ENCODE measurements at places on chromosomes 3 and 15. TPM values are rescaled to one million over a fixed set of nuclear protein-coding genes. Genes with fewer than 3 reads are reported as not detected.
A peak's percentile ranks its signal among the peaks of the same experiment; 100 is the strongest.

DNA sequence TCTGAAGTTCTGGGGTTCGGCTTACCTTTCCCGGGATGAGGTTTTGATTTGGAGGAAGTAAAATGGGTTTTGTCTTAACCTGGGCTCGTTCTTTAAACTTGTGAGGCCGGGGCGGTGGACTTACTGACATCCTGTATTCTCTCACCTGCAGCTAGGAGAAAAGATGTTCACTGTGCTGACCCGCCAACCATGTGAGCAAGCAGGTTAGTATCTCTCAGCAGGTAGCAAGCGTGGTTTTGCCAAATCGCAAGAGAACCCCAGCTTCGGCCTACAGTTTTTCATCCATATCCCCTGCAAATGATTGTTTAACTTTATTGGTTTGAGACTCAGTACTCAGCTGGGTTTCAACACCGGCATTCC is 891 bp downstream of the ENTPD3 start:
- H3K4me3 ChIP-seq = no peak overlapping the region
- no peak for DNase-seq
- H3K27me3 ChIP-seq = peaks cover 7% of the 10 kb centered on the region
- H3K36me3 ChIP-seq = no peaks in the 10 kb centered on the region
- no peaks in the 10 kb centered on the region for H3K4me1 ChIP-seq

GRCh38 chr3:134665243-134665642 is 14.4 kb upstream of the KY start:
- H3K36me3 ChIP-seq = no peaks in the 10 kb centered on the region
- peaks cover 31% of the 10 kb centered on the region for H3K4me1 ChIP-seq
- no peaks in the 10 kb centered on the region for H3K27me3 ChIP-seq

DNA sequence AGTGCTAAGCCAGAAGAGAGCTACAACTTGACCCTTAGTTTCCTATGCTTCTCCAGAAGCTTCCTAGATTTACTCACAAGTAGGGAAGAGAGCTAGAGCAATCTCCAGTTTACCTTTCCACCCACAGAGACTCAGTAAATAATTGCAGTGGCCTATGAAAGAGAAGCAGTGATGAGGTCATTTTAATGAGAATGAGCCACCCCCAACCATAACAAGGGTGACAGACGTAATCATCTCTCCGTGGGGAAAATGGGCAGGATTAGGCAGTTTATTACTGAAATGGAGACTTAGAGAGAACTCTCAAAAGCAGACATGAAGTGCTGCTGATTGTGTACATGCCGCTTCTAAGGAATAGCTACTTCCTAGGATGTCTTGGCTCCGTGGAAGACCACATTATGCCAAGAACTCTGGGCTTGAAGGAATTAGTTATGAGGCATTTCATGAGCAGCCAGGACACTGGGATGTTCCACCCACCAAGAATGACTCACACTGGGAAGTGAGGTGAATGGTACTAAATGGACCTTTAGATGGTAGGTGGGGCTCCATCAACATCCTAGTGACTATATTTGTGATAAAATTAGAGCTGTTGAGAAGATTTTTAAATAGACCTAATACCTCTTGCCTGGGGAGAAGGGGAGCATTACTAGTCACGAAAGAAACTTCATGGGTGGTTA is 160.9 kb downstream of the EDEM1 start:
- H3K36me3 ChIP-seq = no peaks in the 10 kb centered on the region
- no peak overlapping the region for H3K4me3 ChIP-seq
- H3K27me3 ChIP-seq = no peaks in the 10 kb centered on the region
- H3K4me1 ChIP-seq = no peaks in the 10 kb centered on the region

- H3K4me3 ChIP-seq = no peak overlapping the region
- peaks cover 50% of the 10 kb centered on the region for H3K36me3 ChIP-seq
- H3K27ac ChIP-seq = no peak overlapping the region
- no peaks in the 10 kb centered on the region for H3K4me1 ChIP-seq
- DNase-seq = no peak
- H3K27me3 ChIP-seq = no peaks in the 10 kb centered on the region
Observed at GRCh38 chr15:29698030-29698701, 124.1 kb downstream of the TJP1 start.

DNA sequence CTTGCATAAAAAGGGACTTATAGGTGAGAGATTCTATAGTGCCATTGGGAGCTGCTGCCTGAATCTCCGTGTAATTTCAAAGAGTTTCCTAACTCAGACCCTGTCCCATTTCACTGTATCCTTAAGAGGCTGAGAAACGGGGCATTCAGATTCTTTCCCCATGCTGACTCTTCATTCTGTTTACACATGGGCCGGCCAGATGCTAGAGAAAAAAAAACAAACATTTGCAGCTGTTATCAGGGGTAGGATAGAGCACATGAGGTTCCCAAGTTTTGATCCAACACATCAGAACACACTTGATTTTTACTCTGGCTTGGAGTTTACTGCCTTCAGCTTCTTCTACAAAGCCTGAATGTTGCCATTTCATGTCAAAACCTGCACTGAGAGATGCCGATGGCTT is 215.9 kb upstream of the TPRG1 start:
- no peak for DNase-seq
- H3K27ac ChIP-seq = peak overlapping the region; percentile 21
- H3K4me3 ChIP-seq = no peak overlapping the region
- H3K27me3 ChIP-seq = no peaks in the 10 kb centered on the region

DNA sequence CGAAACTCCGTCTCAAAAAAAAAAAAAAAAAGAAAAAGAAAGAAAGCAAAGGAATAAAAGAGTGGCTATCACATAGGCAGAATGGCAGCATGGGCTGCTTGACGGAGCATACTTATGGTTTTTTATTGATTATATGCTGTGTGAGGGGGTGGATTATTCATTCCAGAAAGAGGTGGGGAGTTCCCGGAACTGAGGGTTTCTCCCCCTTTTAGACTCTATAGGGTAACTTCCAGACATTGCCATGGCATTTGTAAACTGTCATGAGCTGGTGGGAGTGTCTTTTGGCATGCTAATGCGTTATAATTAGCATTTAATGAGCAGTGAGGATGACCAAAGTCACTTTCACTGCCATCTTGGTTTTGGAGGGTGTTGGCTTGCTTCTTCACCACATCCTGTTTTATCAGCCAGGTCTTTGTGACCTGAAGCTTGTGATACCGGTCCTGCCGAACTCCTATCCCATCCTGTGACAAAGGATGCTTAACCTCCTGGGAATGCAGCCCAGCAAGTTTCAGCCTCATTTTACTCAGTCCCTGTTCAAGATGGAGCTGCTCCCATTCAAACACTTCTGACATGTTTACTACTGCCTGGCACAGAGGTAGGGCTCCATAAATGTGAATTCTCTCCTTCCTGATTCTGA is 15.8 kb upstream of the ABHD17C start:
- DNase-seq = no peak
- no peak overlapping the region for H3K27ac ChIP-seq
- H3K27me3 ChIP-seq = peaks cover 23% of the 10 kb centered on the region
- no peaks in the 10 kb centered on the region for H3K36me3 ChIP-seq
- H3K4me1 ChIP-seq = no peaks in the 10 kb centered on the region
- no peak overlapping the region for H3K4me3 ChIP-seq

- H3K27ac ChIP-seq = no peak overlapping the region
- H3K27me3 ChIP-seq = no peaks in the 10 kb centered on the region
- H3K4me3 ChIP-seq = no peak overlapping the region
- no peak for DNase-seq
- H3K36me3 ChIP-seq = no peaks in the 10 kb centered on the region
Observed at GRCh38 chr3:135034291-135034768, 239.3 kb downstream of the EPHB1 start.

DNA sequence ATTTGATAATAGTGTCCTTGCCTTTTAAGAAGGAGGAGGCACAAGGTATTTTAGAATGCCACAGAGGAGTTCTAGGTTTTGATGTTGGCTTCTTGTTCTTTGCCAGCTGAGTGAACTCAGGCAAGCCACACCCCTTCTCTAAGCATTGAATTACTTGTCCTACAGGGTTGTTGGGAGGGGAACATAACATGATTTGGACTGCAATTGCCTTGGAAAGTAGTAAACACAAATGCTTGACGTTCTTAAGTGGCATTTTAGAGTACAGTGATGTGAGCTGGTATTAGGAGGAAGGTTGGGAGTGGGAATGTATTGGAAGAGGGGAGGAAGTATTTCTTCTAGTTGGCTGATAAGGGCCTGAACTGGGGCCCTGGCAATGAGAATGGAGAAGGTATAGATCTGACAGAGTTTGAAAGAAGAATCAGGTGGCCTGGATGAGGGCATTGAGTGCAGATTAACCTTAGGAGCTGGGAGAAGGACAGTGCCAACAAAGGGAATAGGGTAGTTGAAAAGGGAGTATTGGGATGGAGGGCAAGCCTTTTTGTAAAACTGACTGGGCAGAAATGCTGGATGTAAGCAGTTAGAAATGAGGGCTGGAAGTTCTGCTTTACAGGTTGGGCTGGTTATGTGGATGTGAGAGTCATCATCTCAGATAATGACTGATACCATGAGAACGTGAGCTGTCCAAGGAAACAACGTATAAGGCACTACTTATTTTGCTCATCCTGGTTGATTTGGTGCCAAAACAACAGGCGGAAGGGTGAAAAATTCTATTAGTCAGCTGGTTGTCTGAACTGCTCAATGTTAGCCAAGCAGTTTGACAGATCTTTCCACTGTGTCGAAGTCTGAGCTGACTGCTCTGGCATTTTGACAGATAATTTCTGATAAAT is 16.7 kb downstream of the KAT2B start:
- peak overlapping the region; percentile 84 for H3K27ac ChIP-seq
- no peak for DNase-seq
- no peaks in the 10 kb centered on the region for H3K27me3 ChIP-seq
- no peak overlapping the region for H3K4me3 ChIP-seq
- H3K4me1 ChIP-seq = peaks cover 55% of the 10 kb centered on the region
- H3K36me3 ChIP-seq = no peaks in the 10 kb centered on the region

GRCh38 chr3:154227531-154227930 is 96.8 kb downstream of the DHX36 start:
- no peak overlapping the region for H3K4me3 ChIP-seq
- no peaks in the 10 kb centered on the region for H3K27me3 ChIP-seq
- no peaks in the 10 kb centered on the region for H3K36me3 ChIP-seq
- H3K27ac ChIP-seq = no peak overlapping the region

- DNase-seq = peak; percentile 37
- no peaks in the 10 kb centered on the region for H3K27me3 ChIP-seq
- no peaks in the 10 kb centered on the region for H3K36me3 ChIP-seq
Observed at GRCh38 chr15:78840661-78841375, 29.6 kb upstream of the ADAMTS7 start.

DNA sequence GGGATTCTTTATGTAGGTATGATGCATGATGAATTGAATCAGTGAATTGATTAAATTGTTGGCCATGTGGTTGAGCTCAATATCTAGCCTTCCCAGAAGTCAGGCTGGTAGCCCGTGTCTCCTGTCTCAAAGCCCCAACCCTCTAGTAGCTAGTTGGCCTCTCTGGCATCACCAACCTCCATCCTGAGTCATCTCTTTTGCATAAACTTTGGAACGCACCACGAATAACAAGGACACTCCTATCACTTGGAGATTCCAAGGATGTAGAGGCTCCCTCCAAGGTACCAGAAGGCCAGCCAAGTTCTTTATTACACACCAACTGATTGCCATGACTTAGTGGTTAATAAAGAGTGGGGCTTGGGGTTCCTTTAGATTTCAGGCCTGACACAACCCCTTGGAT is 148.4 kb downstream of the APBA2 start:
- no peaks in the 10 kb centered on the region for H3K36me3 ChIP-seq
- no peak overlapping the region for H3K27ac ChIP-seq
- H3K4me3 ChIP-seq = no peak overlapping the region
- DNase-seq = no peak
- H3K27me3 ChIP-seq = no peaks in the 10 kb centered on the region
- no peaks in the 10 kb centered on the region for H3K4me1 ChIP-seq

- peaks cover 27% of the 10 kb centered on the region for H3K4me1 ChIP-seq
- no peaks in the 10 kb centered on the region for H3K27me3 ChIP-seq
- peaks cover 36% of the 10 kb centered on the region for H3K36me3 ChIP-seq
- H3K27ac ChIP-seq = no peak overlapping the region
Observed at GRCh38 chr15:30905821-30906220, 2.1 kb downstream of the FAN1 start.

DNA sequence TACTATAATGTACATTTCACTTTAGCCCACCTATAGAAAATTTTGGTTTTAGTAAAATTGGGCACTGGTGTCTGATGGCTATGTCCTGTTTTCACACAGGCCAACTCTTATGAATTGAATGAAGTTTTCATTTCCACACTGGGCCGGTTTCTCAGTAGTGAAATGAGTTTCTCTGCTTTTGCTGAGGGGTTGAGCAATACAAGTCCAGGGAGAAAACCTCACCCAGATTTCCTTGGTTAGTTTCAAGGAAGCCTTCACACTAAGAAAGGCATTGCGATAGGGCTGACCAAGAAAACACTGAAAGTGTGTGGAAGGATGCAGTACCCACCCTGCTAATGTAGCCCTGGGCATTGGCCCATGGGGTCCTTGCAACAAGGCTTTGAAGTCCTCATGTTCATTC is 331.5 kb upstream of the CFAP20DC start:
- H3K4me1 ChIP-seq = no peaks in the 10 kb centered on the region
- no peak overlapping the region for H3K27ac ChIP-seq
- H3K27me3 ChIP-seq = no peaks in the 10 kb centered on the region

DNA sequence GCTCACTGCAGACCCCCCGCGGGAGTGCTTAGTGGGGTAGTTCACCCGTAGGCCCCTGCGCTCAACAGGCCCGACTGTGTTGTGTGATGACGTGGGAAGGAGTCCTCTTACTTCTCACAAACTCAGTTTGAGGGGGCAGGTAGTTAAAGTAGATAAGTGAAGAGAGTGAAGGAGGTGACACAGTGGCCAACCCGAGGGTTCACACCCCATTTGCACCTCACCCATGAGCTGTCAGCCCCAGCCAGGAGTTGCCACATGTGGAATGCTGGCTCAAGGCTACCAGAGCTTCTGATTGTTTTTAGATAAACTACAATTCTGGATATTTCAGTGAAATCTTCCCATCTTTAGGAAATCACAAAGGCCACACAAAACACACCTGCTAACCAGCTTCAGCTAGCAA is 64.1 kb upstream of the ABHD17C start:
- H3K4me1 ChIP-seq = no peaks in the 10 kb centered on the region
- no peaks in the 10 kb centered on the region for H3K27me3 ChIP-seq
- H3K27ac ChIP-seq = no peak overlapping the region
- no peaks in the 10 kb centered on the region for H3K36me3 ChIP-seq
- H3K4me3 ChIP-seq = no peak overlapping the region

- H3K4me1 ChIP-seq = peaks cover 31% of the 10 kb centered on the region
- DNase-seq = peak; percentile 7
- no peaks in the 10 kb centered on the region for H3K36me3 ChIP-seq
- H3K27me3 ChIP-seq = no peaks in the 10 kb centered on the region
- H3K4me3 ChIP-seq = no peak overlapping the region
Observed at GRCh38 chr3:50325497-50326181, 2.4 kb downstream of the TUSC2 start.

DNA sequence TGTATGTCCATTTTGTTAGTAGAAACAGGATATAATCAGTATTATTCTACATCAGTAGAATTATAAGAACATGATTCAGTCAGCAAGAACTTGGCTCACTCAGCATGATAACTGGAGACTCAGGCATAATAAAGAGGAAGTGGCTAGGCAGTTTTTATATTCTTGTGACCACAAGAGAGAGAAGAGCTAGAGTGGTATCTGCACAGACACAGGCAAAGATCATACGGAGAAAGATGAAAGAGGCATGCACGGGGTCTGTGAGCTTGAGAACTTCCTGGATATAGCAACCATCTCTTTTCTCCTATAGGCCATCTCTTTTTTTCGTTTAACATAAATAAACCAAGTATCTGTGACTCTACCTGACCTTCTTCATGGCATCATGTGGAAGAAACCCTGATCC is 46.8 kb downstream of the MYO5A start:
- H3K27ac ChIP-seq = peak overlapping the region; percentile 71
- DNase-seq = no peak
- H3K4me1 ChIP-seq = peaks cover 43% of the 10 kb centered on the region
- H3K27me3 ChIP-seq = no peaks in the 10 kb centered on the region
- H3K4me3 ChIP-seq = no peak overlapping the region

Gene CTXN2
- not detected for total RNA-seq

Gene SERPINI2
- not detected for total RNA-seq

Gene LRRC2
- 160 TPM for total RNA-seq

Gene MKRN3
- total RNA-seq = 0.62 TPM

Gene ADGRG7
- not detected for total RNA-seq

Gene VEPH1
- total RNA-seq = not detected

Gene POC1A
- total RNA-seq = 3.2 TPM

Gene CCDC191
- 0.95 TPM for total RNA-seq
